ENCODE measurements at places on chromosomes 11 and 22. TPM values are rescaled to one million over a fixed set of nuclear protein-coding genes. Genes with fewer than 3 reads are reported as not detected.

C1QTNF4 gene
- total RNA-seq: 0.55 TPM

BTG4 gene
- total RNA-seq: not detected

SCN4B gene
- 7.2 TPM for total RNA-seq

KCTD14 gene
- total RNA-seq: 13.6 TPM

POLD3 gene
- 16.7 TPM for total RNA-seq

GLYATL2 gene
- total RNA-seq: not detected

MRGPRX3 gene
- total RNA-seq: not detected

DNA sequence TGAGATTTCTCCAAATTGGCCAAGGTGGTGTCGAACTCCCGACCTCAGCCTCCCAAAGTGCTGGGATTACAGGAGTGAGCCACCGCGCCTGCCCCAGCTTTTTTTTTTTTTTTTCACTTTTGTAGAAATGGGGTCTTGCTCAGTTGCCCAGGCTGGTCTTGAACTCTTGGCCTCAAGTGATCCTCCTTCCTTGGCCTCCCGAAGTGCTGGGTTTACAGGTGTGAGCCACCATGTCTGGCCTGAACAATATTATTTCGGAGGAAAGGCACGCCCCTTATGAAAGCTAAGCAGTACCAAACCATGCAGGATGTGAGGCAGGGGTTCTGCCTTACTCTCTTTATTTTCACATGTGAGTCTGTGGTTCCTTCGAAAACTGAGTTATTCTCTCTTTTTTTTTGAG lies 16.1 kb downstream of the MTCH2 start:
- no peaks in the 10 kb centered on the region for H3K4me1 ChIP-seq
- H3K27me3 ChIP-seq: no peaks in the 10 kb centered on the region
- peaks cover 98% of the 10 kb centered on the region for H3K36me3 ChIP-seq

GRCh38 chr22:23067023-23067650 lies 3.2 kb upstream of the GNAZ start:
- no peaks in the 10 kb centered on the region for H3K36me3 ChIP-seq
- H3K4me1 ChIP-seq: no peaks in the 10 kb centered on the region
- H3K27me3 ChIP-seq: no peaks in the 10 kb centered on the region
- DNase-seq: peak; percentile 46

GRCh38 chr11:73236854-73237253 lies 18.8 kb downstream of the P2RY2 start:
- DNase-seq: peak; percentile 68
- no peak overlapping the region for H3K27ac ChIP-seq
- H3K27me3 ChIP-seq: no peaks in the 10 kb centered on the region
- H3K36me3 ChIP-seq: no peaks in the 10 kb centered on the region

DNA sequence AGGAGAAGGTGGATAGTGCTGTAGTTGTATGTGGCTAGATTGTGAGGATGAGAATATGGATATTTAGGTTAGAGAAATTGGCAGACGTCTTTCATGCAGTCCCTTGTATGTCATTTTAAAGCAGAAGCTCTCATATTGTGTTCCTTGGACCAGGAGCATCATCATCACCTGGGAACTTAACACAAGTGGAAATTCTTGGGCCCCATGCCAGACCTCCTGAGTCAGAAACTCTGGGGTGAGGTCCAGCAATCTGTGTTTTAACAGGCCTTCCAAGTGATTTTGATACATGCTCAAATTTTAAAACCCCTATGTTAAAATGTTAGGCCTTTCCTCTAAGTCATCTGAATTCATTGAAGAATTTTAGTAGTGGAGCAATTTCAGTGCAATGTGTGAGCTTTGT lies 34.8 kb downstream of the JHY start:
- DNase-seq: no peak
- H3K4me3 ChIP-seq: no peak overlapping the region
- no peak overlapping the region for H3K27ac ChIP-seq
- H3K36me3 ChIP-seq: no peaks in the 10 kb centered on the region

- H3K27ac ChIP-seq: peak overlapping the region; percentile 100
- peak; percentile 91 for DNase-seq
- H3K4me1 ChIP-seq: peaks cover 39% of the 10 kb centered on the region
- no peaks in the 10 kb centered on the region for H3K27me3 ChIP-seq
- H3K36me3 ChIP-seq: peaks cover 31% of the 10 kb centered on the region
Measured at GRCh38 chr22:38505541-38506117, 482 bp downstream of the DDX17 start.

DNA sequence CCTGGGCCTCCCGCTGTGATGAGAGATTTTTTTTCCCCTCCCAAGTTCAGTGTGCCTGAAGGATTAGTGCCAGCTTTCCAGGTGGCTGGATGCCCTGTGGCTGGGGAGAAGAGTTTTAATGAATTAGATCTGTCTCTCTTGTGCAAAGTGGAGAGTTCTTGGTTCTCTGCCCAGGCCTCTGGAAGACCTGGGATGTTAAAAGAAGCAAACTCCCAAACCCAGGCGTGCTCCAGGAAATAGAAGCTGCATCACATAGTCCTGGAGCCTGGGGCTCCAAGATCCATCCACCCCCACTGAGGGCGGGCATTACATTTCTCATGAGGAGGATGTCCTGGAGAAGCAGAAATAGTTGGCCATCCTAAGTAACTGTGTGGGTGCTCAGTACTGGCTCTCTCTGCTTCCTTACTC lies 30.6 kb downstream of the SDHAF2 start:
- no peak overlapping the region for H3K4me3 ChIP-seq
- DNase-seq: no peak
- no peak overlapping the region for H3K27ac ChIP-seq

GRCh38 chr11:72793076-72793424 lies 797 bp downstream of the STARD10 start:
- H3K27me3 ChIP-seq: no peaks in the 10 kb centered on the region
- H3K27ac ChIP-seq: peak overlapping the region; percentile 87
- H3K4me3 ChIP-seq: peak overlapping the region; percentile 68
- no peak for DNase-seq
- peaks cover 33% of the 10 kb centered on the region for H3K4me1 ChIP-seq

- no peak overlapping the region for H3K4me3 ChIP-seq
- H3K36me3 ChIP-seq: peaks cover 16% of the 10 kb centered on the region
- peaks cover 15% of the 10 kb centered on the region for H3K4me1 ChIP-seq
- no peak for DNase-seq
Measured at GRCh38 chr11:57527056-57527631, 3.4 kb downstream of the TIMM10 start.

GRCh38 chr11:34492806-34493414 lies 20.7 kb downstream of the ELF5 start:
- no peak overlapping the region for H3K4me3 ChIP-seq
- H3K36me3 ChIP-seq: no peaks in the 10 kb centered on the region
- H3K4me1 ChIP-seq: no peaks in the 10 kb centered on the region
- DNase-seq: no peak
- H3K27me3 ChIP-seq: no peaks in the 10 kb centered on the region
- no peak overlapping the region for H3K27ac ChIP-seq

- no peak overlapping the region for H3K4me3 ChIP-seq
- peak; percentile 68 for DNase-seq
- H3K27ac ChIP-seq: no peak overlapping the region
- H3K4me1 ChIP-seq: no peaks in the 10 kb centered on the region
- no peaks in the 10 kb centered on the region for H3K36me3 ChIP-seq
- no peaks in the 10 kb centered on the region for H3K27me3 ChIP-seq
Measured at GRCh38 chr11:70913715-70914231, 338.6 kb downstream of the SHANK2 start.

DNA sequence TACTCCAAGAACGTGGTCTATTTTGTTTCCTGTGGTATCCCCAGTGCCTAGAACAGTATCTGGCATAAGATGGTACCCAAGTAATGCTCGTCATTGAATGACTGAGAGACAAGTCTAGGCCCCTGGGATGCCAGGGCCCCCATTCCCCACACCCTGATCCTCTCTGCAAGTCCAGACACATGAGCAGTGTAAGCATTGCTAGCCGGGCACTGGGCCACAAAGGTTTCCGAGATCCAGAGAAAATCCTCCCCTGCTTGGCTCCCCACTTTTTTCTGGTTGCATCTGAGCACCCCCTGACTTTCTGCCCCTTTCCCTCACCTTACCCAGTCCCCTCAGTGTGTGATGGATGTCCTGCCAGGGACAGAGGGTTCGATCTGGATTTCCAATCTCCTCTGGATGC lies 160.1 kb upstream of the NECTIN1 start:
- H3K36me3 ChIP-seq: no peaks in the 10 kb centered on the region
- H3K27me3 ChIP-seq: peaks cover 13% of the 10 kb centered on the region
- H3K27ac ChIP-seq: no peak overlapping the region
- peak; percentile 31 for DNase-seq
- H3K4me1 ChIP-seq: no peaks in the 10 kb centered on the region

DNA sequence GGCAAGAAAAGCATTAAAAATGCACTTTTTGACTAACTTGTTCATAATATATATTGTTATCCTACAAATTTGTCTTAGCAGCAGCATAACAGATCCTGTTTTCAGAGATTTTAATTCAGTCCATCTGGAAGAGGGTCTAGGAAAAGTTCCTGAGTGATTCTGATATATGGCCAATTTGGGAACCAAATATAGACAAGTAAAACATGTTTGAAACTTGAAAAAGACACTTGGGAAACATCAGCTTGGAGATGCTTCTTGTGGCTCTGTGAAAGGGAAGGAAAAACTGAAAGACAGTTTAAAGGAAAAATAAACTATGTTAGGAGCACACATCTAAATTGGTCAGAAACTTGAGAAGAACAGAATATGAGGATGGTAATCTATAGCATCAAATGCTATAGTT lies 697.5 kb downstream of the CNTN5 start:
- H3K4me1 ChIP-seq: no peaks in the 10 kb centered on the region
- no peak overlapping the region for H3K4me3 ChIP-seq
- H3K36me3 ChIP-seq: no peaks in the 10 kb centered on the region
- no peak for DNase-seq

GRCh38 chr11:96189351-96189750 lies 153.6 kb downstream of the MAML2 start:
- H3K4me1 ChIP-seq: peaks cover 23% of the 10 kb centered on the region
- no peak for DNase-seq

DNA sequence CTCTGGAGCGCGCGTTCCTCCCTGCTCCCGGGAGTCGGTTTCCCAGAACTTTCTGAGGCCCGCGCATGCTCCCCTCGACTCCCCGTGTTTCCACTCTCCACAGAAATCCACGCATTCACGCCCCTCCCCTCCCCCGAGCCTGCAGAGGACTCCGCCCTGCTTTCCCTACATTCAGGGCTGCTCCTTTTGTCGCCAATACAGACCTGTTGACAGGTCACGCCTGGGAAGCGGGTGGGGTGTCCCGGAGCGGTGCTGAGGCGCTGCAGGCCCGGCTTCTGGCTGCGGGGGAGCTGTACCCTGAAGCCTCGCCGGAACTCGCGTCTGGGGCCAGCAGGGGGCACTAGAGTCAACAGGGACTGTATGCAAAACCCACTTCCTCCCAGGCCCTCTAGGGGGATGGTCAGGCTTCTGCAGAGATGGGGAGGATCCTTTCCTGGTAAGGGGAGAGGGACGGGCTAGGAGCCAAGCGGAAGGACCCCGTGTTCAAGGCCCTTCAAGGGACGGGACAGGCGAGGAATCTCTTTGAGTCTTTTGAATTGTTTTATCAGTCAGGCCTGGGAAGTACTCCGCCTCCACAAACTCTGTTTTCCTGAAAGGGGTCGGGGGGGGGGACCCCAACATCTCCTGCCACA lies at the start of gene PRAME:
Gene PRAME, minus strand, starts transcription at position 294 of the 632 bp plus-strand sequence. CDS start 2,433 bp downstream, outside the sequence.
- H3K27me3 ChIP-seq: no peaks in the 10 kb centered on the region
- no peaks in the 10 kb centered on the region for H3K4me1 ChIP-seq
- H3K4me3 ChIP-seq: no peak within 1 kb of the TSS
- H3K36me3 ChIP-seq: no peaks in the 10 kb centered on the region

GRCh38 chr11:119809346-119809745 lies 80.3 kb upstream of the NECTIN1 start:
- no peak overlapping the region for H3K4me3 ChIP-seq
- H3K36me3 ChIP-seq: no peaks in the 10 kb centered on the region
- peaks cover 4% of the 10 kb centered on the region for H3K27me3 ChIP-seq
- DNase-seq: no peak
- H3K4me1 ChIP-seq: no peaks in the 10 kb centered on the region
- H3K27ac ChIP-seq: no peak overlapping the region

All from upper lobe of right lung (tissue), 1 donor.